ENCODE measurements at places on chromosomes 3 and 15.

DNA sequence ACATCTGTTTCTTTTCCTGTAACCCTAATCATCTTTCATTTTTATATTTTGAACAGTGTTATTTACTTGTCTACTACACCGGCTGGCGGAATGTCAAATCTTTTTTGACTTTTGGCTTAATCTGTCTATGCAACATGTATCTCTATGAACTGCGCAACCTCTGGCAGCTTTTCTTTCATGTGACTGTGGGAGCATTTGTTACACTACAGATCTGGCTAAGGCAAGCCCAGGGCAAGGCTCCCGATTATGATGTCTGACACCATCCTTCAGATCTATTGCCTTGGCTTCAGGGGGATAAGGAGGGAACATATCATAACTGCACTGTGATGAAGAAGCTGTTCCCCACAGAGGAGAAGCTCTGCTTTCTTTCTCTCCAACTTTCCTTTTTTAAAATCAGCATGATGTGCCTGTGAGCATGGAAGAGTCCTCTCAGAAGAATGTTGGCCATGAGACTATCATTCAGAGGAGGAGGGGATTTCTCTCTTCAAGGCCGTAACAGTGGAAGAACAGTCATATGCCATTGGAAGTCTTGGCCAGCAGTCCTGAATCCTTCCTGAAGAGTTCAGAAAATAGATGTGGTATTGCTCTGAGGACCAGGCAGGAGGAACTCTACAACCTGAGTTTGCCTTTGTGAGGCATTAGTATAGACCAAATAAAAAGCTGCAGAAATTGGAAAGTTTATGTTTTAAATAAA is 69.9 kb downstream of the SEC22A start:
- no peak for DNase-seq

- no peak for DNase-seq
These were observed 8.1 kb downstream of the MRPL3 start for GRCh38 chr3:131494706-131495105.

DNA sequence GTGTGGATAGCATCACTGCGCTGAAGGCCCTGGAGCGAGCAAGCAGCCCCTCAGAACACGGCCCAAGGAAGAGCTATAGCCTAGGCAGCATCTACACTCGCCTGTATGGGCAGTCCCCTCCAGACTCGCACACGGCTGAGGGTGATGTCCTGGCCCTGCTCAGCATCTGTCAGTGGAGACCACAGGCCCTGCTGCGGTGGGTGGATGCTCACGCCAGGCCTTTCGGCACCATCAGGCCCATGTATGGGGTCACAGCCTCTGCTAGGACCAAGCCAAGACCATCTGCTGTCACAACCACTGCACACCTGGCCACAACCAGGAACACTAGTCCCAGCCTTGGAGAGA is 20.5 kb downstream of the ATRIP start:
- DNase-seq = no peak

DNA sequence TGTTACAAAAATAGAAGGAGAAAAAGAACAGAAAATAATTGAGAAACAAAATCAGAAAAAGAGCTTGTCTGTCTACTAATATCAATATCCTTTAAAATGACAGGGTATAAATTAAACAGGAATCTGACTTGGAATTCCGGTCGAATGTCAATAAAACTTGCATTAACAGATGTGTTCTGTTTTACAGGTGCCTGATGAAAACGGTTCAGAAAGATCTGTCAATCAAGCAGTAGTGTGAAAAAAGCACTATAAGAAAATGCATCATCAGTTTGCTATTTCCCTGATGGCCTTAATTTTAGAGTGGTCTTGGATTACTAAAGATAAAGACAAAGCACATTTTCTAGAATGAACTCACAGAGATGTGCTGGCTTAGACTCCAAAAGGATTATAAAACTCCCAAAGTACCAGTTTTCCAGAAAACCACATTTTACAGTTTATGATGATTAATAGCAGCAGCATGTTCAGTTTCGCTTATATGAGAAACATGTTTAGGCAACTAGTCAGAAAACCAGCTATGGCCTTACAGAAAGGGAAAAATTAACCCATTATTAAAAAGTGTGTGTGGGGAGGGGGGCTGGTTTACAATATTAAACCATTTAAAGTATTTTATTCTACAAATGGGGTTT is 8.2 kb upstream of the C3orf38 start:
- DNase-seq = no peak

DNA sequence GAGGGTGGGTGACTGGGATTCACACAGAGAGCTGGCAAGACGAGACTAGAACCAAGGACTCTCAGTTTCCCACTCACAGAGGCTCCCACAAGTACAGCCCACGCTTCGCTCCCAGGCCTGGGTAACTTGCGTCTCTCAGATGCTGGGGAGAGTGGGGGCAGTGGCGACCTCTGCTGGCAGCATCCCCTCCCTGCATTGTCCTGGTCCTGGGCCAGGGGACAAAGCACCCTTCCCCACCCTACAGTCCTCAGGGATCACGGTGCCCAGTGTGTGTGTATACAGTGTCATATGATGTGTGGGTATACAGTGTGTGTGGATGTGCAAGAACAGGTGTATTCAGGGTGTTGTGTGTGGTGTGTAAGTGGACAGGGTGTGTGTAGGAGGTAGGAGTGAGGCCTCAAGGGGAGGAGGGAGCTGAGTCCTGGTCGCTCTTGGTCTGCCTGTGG is 12.8 kb downstream of the VILL start:
- DNase-seq = peak; percentile 38

- no peak for DNase-seq
These were observed 160.5 kb upstream of the NR2E3 start for GRCh38 chr15:71649894-71650293.

DNA sequence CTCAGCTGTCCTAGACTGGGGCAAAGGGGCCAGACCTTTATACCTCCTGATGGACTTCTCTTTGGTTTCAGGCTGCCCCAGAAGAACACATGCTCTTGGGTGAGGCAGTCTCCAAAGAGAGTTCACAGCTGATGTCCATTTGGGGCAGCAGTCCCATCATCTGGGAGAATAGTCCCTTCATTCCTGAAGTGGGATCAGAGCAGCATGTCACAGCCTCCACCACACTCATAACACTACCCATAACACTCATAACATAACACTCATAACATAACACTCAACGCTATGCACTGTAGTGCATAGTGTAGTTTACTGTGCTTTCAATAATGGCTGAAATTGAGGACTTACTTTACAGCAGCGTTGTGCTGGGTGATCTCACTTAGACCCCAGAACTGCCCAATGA is 36.7 kb upstream of the PLCL2 start:
- DNase-seq = no peak

GRCh38 chr3:87009271-87009670 is 18.3 kb upstream of the VGLL3 start:
- no peak for DNase-seq

GRCh38 chr3:158528076-158528674 is 42.8 kb upstream of the MLF1 start:
- DNase-seq = no peak

- no peak for DNase-seq
These were observed 61.5 kb upstream of the DCBLD2 start for GRCh38 chr3:98962951-98963350.

DNA sequence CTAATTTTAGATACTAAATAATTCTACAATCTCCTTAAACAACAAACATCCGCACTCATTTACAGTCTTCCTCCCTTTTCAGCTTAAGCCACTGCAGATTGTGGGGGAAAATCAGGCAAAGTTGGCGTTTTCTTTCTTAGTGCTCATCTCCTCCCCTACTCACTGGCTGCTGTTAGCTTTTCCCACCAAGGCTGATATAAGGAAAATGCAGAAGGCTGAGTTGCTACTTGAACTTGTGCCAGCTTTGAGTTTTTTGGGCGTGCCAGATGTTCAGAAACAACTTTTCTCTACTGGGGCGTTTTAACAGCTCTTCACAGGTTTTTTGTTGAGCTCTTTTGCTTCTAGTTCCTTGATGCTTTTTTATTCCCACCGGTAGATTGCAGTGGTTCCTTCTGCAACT is 222.0 kb downstream of the PYDC2 start:
- no peak for DNase-seq

GRCh38 chr3:51304230-51304629 is 80.9 kb upstream of the MANF start:
- no peak for DNase-seq

GRCh38 chr15:69881302-69881670 is 216.4 kb downstream of the TLE3 start:
- no peak for DNase-seq

DNA sequence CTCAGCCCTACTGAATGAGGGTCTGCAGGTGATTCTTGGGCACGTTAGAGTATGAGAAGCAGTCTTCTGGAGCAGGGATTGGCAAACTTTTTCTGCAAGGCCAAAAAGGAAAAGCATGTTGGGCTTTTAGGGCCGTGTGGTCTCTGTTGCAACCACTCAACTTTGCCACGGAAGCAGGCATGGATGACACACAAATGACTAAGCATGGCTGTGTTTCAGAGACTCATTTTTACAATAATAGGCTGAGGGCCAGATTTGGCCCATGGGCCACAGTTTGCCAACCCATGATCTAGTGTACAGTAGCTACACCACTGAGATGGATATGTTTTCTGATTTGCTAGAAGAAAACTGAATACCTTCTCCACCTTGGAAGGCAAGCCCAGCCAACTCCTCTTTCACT is 66.1 kb upstream of the PRICKLE2 start:
- DNase-seq = no peak

GRCh38 chr3:175421902-175422301 is 562.8 kb downstream of the NAALADL2 start:
- DNase-seq = no peak

GRCh38 chr15:29429584-29429983 is 160.0 kb upstream of the NSMCE3 start:
- DNase-seq = no peak

DNA sequence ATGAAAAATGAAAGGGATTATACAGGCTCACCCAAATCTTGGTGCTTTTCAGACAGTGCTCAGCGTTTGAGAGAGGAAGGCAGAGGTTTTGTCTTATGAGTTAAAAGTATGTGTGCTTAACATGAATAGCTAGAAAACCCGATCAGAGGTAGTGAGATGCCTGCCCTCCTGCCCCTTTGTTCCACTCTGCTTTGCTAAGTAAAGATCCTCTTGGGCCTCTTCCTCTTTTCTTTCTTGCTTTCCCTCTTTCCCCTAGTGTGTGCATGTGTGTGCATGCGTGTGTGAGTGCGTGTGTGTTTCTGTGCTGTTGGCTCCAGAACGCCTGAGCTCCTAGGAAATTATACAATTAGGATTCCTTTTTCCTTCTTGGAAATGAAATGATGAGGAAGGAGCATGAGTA is 261.3 kb upstream of the NR2E3 start:
- no peak for DNase-seq

DNA sequence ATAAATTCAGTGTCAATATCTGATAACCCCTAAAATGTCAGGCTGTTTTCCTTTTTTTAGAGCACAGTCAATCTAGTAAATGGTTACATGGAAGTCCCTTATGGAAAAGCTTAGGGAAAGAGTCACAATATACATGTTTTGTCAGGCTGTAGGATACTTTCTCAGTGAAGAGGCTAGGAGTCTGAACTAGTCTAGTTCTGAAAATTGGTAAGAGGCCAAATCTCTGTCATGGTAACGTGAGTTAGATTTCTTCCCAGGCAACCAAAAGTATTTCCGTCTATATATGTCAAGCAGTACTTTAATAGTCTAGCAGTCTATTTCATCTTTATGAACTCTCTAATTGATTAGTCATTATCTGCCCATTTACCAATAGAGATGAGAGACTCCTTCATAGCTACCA is 215.9 kb upstream of the LRRC3B start:
- DNase-seq = no peak

DNA sequence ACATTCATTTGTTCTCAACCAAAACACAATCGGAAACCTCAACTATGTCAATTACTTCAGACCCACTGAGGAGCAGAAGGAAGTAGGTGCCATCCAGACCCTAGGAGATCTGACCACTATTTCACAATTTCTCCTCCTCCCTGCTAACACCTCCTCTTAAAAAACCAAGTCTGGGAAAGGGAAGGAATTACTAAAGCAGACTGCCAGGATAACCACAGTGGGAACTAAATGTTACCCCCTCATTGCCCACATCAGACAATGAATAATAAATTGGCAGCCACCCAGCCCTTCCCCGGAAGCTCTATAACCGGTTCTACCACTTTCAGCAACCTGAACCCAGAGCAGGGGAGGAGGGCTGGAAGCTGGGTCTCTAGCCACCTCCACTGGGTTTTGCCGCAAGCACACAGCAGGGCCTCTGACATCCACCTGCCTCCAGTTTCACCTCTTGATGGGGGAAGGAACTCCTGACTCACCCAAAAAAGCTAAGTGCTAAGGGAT is 17.6 kb downstream of the C15orf62 start:
- DNase-seq = no peak

GRCh38 chr3:66010739-66011655 is 27.7 kb downstream of the MAGI1 start:
- no peak for DNase-seq

DNA sequence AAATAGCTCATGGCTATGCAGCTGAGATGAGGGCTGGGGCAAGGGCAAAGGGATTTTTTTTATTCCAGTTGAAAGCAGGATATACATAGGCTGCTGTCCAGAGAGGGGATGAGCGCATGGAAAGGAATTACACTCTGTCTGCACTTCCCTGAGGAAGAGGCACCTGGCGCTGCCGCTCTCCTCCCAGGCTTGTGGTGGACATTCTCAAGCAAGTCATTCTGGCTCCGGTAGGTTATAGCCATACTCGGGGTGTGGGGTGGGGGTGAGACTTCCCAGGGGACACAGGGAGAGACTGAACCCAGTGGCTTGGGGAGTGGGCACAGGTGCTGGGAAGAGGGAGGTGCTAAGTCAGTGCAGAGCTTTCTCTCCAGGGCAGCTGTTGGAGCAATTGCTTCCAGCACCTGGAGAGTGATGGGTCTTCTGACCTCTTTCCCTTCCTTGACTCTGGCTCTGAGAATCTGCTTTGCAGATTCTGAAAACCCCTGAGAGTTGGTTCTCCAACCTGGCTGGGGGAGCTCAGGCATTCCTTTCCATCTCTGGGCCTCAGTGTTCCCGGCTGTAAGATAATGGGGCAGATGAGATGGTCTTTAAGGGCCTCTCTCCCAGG is 24.3 kb downstream of the CYP8B1 start:
- no peak for DNase-seq

DNA sequence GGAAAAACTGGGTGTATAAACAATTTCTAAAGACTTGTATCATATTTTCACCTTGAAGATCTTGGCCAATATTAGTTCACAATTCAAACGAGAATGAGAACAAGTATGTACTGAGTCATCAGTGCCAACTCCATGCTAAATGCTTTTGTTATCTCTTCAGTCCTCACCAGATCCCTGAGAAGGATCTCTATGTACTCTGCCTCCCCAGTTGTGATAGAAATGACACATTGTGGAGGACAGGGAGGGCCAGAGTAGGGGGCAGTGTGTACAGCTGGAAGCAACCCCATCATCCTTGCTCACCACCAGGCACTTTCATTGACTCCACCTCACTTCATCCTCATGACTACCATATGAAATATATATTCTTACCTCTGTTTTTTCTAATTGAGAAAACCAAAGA is 353.7 kb upstream of the SOX2 start:
- DNase-seq = no peak

DNA sequence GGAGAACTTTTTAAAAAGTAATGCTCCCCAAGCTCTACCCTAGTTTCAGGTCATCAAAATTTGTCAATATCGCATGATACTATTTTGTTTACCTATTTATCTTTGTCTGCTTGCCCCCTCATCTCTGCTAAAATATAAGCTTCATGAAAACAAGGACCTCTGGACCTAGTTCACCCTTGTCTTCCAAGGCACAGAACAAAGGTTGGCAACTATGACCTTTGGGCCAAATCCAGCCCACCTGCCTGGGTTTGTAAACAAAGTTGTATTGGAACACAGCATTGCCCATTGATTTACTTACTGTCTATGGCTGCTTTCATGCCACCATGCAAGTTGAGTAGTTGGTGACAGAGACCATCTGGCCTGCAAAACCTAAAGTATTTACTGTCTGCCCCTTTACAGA is 462.2 kb upstream of the SUCLG2 start:
- DNase-seq = no peak

- DNase-seq = no peak
These were observed 23.5 kb upstream of the SQOR start for GRCh38 chr15:45611305-45611704.

Measured in activated CD8-positive, alpha-beta memory T cell treated with anti-CD3 and anti-CD28 coated beads for 1 hour (primary cell).